CD4-positive, alpha-beta T cell treated with Interferon alpha-2 for 1 hour (primary cell): ENCODE measurements at places on chromosomes 12 and 14.

DNA sequence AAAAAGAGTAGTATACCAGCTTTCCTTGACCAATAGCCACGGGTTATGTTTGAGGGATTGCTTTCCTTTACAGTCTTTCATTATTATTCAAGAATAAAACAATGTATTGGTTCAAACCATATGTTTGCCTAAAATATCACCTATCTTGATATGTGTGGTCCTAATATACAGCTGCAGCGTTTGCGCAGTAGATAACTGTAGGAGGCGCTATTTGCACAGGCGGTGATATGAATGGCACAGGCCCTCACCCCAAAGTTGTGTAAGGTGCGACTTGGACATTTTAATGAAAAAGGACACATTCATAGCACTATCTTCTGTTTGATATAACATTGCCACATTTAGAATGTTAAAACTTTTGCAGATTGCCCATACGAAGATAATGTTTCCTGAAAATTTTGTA, 298.4 kb downstream of the TRHDE start:
- DNase-seq, result no peak

DNA sequence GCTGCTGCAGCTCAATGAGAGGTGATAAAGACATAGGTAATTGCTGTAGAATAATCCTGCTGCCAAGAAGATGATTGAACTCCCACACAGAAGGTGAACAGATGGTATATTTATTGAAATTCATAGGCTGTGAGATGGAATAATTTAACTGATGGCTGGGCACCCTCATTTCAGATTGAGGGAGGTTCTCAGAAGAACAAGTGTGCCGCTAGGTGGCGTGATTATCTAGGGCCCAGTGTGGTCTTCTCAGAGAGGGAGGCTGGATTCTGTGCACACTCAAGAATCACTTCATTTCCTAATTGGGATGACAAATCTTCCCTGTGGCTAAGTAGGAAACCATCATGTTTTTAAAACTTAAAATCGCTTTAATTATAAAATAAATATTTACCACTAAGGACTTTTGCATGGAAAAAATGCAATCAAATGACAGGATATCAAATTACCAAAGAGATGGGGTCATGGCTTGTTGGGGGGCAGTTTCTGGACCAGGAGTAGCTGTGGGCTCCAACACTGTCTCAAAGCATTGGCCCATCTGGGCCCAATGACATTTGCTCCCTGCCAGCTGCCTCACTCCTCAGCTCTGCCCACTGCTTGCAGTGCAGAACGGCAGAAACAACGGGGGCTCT, 132.3 kb downstream of the SNAPC1 start:
- peak; percentile 51 for DNase-seq

GRCh38 chr14:70045844-70046535, 142.8 kb downstream of the SLC8A3 start:
- DNase-seq, result no peak

DNA sequence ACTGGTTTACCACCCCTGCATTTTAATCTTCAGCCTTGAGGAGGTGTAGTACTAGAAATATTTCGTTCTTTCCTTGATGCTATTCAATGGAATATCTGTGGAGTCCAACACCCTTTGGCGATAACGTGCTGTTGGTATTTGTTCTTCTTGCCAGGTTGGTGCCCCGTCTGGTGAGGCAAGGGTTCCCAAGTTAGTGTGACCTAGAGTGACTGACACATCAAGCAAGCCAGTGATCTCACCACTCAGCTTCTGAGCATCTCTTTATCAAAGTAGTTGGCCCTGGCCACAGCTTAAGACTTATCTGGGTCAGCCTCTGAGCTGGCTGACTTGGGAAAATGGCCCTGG, 60.2 kb downstream of the PLXNC1 start:
- DNase-seq, result peak; percentile 7

DNA sequence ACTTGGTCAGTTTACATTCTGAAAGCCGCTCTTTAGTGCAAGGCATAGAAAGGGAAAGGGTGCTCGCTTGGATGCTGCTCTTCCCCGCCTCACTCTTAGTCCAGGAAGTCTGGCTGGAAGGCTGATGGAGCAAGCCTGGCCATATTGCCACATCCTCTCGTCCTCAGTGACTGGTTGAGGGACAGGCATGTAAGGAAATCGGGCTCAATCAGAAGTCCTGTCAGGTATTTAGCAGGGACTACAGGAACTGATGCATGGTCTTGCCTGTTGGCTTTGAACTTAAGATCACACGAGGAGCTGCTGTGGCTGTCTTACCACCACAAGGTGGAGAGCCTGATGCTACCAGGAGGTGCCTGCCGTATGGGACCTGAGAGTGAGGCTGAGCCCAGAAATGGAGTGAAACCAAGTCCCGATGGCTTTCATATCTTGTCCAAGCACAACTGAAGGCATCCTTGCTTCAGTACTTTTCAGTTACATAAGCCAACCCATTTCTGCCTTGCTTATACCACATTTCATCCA, 10.7 kb upstream of the C12orf75 start:
- peak; percentile 35 for DNase-seq
